Spinal cord (tissue), 10 donors: ENCODE measurements at places on chromosomes 12 and 14.

- no peak for DNase-seq
These were observed 7.2 kb upstream of the CRIP2 start for GRCh38 chr14:105467249-105467941.

- DNase-seq: no peak
These were observed 6.3 kb upstream of the DCAF4 start for GRCh38 chr14:72920008-72920407.

DNA sequence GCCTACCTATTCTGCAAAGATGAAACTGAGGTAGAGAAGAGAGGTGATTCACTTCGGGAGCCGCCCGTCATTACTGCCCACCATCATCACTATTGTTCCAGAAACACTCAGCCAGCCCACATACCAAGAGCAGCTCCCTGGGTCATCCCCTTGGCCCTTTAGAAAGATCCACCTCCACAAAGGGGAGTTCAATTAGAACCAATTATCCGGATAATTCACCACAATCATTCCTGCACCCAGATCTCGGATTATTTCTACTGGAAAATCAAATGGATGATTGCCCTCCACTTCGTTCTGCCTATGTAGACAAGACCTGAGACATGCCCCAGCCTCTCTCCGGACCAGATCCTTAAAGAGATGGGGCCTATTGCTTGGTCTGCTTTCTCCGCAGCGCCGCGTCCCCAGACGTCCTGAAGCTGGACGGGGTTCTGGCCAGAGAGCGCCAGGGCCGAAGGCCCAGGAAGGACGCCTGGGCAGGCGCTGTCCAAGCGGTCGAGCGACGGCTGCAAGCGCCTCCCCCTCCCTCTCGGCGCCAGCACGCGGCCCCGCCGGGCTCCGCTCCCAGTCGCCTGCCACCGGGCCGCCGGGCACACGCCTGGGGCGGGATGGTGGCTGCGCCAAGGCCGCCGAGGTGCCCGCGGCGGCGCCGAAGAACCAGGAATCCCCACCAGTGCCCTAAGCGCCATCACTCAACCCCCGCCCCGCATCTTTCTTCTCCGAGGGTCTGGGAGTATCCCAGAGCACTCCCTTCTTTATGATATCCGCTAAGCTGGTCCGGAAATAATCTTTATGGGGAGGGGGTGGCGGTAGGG lies 1.3 kb upstream of the ASCL1 start:
- no peak for DNase-seq

GRCh38 chr12:123028475-123028874 lies 48.0 kb downstream of the ARL6IP4 start:
- no peak for DNase-seq

DNA sequence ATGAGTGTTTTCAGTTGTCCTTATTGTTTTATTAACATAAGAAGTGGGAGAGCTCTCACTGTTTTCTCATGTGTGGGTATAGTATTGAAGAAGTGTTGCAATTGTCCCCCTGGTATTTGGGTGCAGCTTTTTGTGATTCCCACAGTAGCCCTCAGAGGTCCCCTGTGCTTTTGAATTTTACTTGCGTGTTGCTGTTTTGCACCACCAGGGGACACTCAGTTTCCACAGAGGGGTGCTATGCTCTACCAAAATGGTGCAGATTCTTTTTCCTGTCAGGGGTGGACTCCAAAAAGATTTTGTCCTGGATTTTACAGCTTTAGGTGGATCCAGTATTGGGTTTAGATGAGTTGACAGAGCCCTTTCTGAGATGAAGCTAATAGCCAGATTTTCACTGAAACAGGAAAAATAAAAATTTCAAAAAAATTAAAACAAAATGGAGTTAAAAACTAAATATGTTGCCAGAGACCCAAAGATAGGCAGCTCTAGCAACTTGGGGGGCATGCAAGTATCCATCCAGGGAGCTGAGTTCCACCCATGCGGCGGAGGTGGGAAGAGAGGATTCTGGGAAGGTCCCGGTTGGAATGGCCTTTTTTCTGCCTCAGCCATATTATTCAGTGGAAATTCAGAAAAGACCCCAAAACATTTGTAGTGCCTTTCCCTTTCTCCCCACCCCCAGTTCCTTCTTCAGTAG lies 50.2 kb downstream of the TTLL5 start:
- no peak for DNase-seq

- no peak for DNase-seq
These were observed 703 bp downstream of the TMED10 start for GRCh38 chr14:75175677-75176141.

GRCh38 chr14:58969951-58970751 lies 218.3 kb upstream of the DAAM1 start:
- DNase-seq: no peak

GRCh38 chr14:27890259-27890658 lies 876.3 kb upstream of the FOXG1 start:
- DNase-seq: no peak

DNA sequence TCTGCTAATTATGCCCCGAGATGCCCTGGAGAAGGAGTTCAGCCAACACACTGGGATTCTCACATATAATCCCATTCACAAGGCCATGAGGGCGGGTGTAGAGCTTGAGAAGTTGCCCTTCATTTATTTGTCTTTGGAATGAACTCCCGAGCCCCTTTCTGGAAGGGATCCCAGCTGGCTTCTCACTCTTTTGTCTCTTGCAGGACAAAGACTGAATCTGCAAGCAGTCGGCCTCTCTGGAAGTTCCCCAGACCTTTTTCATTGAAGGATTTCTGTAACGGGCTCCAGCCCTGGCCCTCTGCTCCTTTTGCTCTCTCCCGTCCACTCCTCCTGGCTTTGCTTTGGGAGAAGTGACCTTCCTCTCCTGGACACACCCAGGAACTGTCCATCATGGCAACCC lies 163.3 kb upstream of the SFSWAP start:
- DNase-seq: no peak

GRCh38 chr12:120855823-120856588 lies 48.2 kb downstream of the SPPL3 start:
- DNase-seq: no peak

DNA sequence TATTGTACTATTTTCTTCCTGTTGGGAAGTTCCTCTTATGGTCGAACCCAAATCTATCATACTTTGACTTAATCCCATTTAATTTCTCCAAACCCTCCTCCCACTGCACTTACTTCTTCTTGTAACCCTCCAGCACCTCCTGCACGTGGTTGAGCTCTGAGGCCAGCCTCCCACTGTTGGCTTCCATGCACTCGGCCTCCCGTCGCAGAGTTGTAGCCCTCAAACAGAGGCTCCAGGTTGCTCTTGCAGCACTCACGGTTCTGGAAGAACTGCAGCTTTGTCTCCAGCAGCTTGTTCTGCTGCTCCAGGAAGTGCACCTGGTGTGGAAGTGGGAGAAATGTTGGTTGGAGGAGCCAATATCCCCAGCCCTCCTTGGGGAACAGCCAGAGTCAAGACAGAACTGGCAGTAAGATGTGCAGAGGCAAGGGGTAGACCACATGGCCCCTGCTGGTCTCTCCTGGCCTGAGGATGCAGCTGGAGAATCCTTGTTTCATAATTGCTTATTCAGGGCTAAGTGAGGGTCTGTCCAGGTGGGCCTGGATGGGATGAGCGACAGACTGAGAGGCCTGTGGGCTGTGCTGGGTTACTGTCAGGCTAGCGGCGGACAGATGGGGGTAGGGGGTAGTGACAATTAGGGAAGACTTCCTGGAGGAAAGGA lies 18.4 kb upstream of the KRT86 start:
- DNase-seq: no peak

- DNase-seq: no peak
These were observed 58.1 kb downstream of the STAB2 start for GRCh38 chr12:103645202-103645601.

- DNase-seq: no peak
These were observed 61.6 kb downstream of the SH2B3 start for GRCh38 chr12:111467092-111467856.
